ENCODE measurements at places on chromosomes 7 and 10.

GRCh38 chr10:13993169-13993568 lies 337.6 kb downstream of the FRMD4A start:
- no peak for DNase-seq

GRCh38 chr10:79376078-79376628 lies 28.9 kb downstream of the PPIF start:
- DNase-seq: no peak

GRCh38 chr7:17709127-17709526 lies 231.2 kb downstream of the SNX13 start:
- no peak for DNase-seq

- DNase-seq: no peak
Observed at GRCh38 chr10:119479532-119479931, 63.0 kb downstream of the RGS10 start.

GRCh38 chr10:52316001-52316400 lies 1.9 kb downstream of the DKK1 start:
- DNase-seq: no peak

- DNase-seq: peak; percentile 42
Observed at GRCh38 chr7:13032576-13032975, 345.1 kb downstream of the ARL4A start.

DNA sequence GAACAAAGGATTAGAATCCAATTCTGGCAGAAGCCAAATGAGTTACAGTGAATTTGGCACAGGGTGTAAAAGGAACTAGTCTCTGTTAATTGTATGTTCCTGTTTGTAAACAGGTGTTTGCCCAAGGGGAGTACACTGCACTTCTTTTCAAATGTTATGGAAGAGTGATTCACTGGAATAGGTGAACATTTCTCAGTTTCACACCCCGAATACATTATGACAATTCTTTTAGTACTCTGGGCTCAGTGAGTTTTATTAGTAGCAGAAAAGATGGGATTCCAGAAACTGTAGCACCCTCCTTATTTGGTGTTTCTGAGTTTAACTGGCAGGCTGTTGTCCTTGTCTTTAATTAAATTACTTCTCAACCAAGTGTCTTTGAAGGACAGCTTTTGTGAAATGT lies 329.2 kb downstream of the BBS9 start:
- DNase-seq: no peak

GRCh38 chr7:112668561-112668960 lies 121.6 kb downstream of the TMEM168 start:
- no peak for DNase-seq

GRCh38 chr7:50353201-50353600 lies 48.7 kb downstream of the IKZF1 start:
- DNase-seq: no peak

GRCh38 chr10:79320820-79321493 lies 26.3 kb upstream of the PPIF start:
- no peak for DNase-seq

- peak; percentile 67 for DNase-seq
Observed at GRCh38 chr7:24477398-24478136, 95.7 kb upstream of the PALS2 start.

DNA sequence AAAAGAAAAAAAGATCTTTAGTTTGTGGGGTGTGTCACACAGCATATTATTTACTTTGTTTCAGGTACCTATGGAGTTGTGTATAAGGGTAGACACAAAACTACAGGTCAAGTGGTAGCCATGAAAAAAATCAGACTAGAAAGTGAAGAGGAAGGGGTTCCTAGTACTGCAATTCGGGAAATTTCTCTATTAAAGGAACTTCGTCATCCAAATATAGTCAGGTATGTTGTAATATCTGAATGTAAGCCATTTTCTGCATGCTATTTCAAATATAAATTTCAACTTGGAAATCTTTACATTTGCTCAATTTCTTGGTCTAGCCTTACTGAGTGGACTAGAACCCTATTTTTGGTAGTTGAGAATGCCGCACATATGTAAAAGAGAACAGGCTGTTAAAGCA lies 6.4 kb downstream of the CDK1 start:
- no peak for DNase-seq

DNA sequence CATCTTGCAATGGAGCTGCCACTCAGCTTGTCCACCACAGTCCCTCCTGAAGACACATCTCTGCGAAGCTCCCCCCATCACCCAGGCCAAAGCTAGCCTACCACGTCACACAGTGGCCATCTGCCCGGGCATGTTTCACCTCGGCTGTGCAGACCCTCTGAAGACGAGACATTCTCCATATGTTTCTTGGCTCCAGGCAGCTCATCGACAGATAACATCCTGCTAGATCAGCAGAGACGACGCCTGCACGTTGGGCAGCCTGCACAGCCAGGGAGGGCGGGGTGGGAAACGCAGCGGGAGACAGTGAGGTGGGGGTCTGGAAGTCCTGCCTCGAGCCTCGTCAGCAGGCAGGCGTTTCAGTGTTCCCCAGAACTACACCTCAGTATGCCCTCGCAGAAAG lies 53.0 kb downstream of the PTPRN2 start:
- no peak for DNase-seq

- DNase-seq: no peak
Observed at GRCh38 chr10:31118556-31118955, 86.9 kb upstream of the ZNF438 start.

DNA sequence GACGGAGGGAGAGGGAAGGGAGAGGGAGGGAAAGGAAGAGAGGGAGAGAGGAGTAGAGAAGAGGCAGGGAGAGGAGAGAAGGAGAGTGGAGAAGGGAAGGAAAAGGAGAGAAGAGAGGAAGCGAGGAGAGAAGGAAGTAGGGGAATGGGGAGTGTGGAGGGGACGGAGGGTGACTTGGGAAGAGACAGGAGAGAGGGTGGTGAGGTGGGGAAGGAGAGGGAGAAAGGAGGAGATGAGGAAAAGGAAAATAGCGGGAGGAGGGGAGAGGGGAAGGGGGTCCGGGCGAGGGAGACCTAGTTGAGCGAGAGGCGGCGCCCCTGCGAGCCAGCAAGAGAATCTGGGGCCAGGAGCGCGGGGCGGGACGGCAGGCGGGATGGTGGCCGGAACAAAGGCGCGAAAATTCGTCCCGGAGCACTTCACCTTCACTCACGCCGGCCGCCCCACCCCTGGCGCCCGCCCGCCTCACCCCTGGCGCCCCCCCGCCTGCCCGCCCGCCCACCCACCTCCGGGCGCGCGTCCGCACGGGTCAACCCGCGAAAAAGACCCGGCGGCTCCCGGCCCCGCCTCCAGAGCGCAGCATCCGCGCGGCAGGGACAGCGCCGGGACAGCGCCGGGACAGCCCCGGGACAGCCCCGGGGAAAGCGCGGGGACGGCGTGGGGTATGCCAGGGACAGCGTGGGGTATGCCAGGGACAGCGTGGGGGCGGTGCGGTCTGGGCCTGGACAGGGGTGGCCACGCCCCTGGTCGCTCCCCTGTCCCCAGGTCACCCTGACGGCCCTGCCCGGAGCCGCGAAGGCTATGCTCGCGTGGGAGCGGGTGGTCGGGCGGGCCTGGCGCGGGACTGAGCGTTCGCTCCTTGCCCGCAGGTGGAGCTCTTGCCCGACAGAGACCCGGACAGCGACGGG lies 4.2 kb downstream of the VSTM2A start:
- DNase-seq: peak; percentile 63

GRCh38 chr7:95209276-95209675 lies 115.1 kb downstream of the PON1 start:
- DNase-seq: no peak

DNA sequence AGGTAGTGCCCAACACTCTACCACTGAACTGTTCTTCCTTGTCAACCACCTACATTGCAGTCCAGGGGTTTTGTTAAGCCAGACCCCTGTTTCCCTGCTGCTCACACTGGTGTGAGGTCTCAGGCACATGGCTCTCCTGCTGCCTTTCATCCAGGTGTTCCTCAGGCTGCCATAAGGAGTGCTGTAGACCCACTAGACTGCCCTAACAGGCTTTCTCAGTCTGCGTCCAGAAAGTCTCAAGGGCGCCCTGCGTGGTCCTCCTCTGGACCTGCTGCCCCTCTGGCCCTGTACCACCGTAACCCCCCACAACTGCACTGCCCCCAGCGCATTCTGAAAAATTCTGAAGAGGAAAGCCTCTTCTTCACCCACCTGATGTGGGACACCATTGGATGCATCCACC lies 225.7 kb upstream of the ANKRD30A start:
- no peak for DNase-seq

DNA sequence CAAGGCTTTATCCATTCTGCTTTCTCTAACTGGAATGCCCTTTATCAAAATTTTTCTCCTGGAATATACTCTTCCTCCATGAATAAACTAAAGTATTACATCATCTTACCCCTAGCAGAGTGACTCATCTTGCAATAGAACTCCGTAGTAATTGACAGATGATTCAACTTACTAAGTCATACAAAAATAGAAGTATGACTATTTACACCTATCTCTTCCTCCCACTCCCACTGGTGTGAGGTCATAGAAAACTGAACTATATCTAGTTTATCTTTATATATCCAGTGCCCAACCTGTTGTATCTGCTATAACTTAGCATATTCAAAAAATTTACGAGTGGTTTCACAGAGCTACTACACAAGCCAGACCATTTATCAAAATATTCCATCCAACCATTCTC lies 26.1 kb downstream of the ABCB1 start:
- no peak for DNase-seq

DNA sequence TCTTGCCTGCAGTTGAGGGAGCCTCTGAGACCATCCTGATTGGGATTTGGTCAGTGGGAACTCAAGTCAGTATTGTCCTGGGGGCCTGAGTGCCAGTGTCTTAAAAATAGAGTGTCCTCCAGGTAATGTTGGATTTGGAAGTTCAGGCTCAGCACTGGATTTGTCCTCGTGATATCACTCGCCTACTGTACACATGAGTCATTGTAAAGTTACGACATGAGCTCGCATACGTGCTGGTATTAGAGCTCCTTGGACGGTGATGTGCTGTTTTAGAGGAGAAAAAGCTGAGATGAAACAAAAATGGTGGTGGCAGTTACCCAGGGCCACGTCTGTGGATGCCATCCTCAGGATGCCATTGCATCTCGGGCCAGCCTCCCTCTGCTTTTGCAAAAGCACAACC lies 78.2 kb downstream of the MGMT start:
- peak; percentile 16 for DNase-seq

- DNase-seq: no peak
Observed at GRCh38 chr10:102675011-102675665, 30.9 kb downstream of the TRIM8 start.

DNA sequence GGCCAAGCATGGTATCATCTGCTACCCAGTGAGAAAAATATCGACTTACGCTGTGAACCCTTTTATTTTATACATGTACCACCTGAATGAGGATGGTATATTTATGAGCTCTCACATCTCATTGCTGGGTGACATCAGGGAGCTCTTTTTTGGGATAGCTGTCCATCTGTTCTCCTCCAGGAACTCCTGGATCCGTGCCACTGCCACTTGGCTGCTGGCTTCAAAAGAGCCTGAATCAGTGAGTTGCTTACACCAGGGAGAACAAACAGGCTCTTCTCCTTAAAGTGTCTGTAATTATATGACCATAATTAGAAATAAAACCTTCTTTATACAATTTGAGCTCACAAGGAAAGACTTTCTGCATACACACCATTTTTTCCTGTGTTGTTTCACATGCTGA lies 106.2 kb downstream of the KAT6B start:
- DNase-seq: no peak

DNA sequence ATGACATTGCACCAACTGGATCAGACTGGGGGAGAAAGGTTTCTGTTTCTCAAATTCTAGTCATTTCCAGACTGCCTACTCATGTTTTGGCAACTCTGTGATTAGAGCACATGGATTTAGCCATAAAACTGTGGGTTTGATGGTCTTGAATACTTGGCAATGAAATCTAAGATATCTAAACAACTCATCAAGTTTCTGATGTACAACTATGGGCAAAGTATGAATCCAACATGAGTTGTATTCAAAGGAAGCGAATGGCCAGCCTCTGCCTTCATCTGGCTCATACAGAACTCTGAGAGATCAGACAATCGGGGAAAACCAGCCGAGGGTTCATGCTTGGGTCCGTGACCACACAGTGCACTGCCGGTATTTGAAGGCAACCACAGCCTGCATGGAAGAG lies 144.3 kb downstream of the ADAM12 start:
- no peak for DNase-seq

DNA sequence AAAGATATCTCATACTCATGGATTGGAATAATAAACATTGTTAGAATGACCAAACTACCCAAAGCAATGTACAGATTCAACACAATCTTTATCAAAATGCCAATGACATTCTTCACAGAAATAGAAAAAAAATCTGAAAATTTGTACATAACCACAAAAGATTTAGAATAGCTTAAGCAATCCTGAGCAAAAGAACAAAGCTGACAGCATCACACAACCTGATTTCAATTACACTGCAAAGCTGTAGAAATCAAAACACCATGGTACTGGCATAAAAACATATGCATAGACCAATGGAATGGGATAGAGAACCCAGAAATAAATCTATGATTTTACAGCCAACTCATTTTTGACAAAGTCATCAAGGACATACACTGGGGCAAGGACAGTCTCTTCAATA lies 130.0 kb upstream of the TMEM72 start:
- DNase-seq: no peak

GRCh38 chr7:94913391-94913790 lies 6.0 kb downstream of the PPP1R9A start:
- DNase-seq: no peak

- DNase-seq: no peak
Observed at GRCh38 chr7:37390114-37390513, 58.5 kb downstream of the ELMO1 start.

DNA sequence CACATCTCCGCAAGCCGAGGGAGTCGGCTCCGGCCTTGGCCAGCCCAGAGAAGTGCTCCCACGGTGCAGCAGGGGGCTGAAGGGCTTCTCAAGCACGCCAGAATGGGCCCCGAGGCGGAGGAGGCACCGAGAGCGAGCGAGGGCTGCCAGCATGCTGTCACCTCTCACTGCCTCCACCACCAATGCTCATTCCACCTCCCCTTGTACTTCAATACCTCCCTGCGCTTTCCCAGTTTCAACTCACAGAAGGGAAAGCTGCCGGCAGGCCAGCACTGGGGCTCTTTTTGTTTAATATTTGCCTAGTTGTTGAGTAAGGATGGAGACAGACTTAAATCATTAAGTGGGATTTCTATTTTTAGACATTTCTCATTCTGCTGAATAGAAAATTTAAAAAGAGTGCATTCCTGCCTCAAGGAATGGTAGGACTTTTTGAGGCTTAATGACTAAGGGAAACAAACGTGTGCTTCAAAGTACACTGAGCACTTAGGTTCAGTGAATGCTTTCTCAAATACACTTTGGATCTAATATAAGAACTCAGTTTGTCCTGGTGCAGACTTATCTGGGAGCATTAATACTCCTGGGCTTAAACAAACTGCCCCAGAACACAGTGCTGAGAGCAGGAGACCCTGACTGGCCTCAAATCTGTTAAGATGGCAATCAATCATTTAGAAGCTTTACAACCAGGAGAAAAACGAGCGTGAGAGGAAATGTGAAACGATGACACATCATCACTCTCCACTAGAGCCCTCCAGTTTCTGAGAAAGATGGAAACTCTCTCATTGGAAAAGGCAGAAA lies 131.2 kb downstream of the RALA start:
- no peak for DNase-seq

- DNase-seq: no peak
Observed at GRCh38 chr10:112442063-112442462, 4.7 kb downstream of the ZDHHC6 start.

GRCh38 chr10:104036518-104037260 lies 49.0 kb downstream of the COL17A1 start:
- DNase-seq: no peak

GRCh38 chr7:30479202-30480120 lies 877 bp upstream of the NOD1 start:
- no peak for DNase-seq

GRCh38 chr7:91929463-91929862 lies 11.2 kb upstream of the AKAP9 start:
- DNase-seq: no peak
